ENCODE measurements at places on chromosomes 1 and 21.

DNA sequence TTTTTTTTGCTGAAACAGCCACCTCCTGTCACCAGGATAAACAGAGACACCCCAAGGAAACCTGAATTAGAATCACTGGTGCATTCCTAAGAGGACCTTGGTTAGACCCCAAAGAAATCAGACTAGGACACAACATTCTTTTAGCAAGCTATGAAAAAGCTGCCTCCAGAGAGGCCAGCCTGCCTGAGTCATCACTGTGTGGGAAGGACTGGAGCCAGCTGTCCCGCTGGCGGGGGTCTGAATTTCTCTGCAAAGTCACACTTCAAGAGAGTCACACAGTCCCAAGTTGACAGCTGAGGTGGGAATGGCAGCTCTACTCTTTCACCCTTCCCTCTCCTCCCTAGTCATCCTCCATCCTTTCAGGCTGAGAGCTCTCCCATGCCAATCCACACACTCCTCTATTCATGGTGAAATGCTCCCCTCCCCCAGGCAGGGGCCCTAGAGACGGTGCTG is 405.0 kb upstream of the POU3F1 start:
- no peak for DNase-seq

DNA sequence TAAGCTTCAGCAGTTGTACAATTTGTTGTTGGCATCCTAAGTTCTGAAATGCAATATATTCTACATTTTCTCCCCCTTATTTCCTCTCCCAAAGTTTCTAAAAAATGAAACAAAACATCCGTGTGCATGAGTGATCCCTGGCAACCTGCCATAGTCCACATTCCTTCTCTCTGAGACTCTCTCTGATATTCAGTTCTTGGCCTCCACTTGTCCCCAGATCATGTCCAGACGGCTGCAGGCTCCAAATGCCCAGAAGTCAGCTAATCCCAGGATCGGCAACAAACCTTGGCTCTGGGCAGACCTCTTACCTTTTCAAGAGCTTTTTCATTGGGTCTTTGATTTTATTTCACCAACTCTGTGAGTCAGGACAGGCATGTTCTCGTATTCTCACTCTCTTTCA is 187.8 kb downstream of the ETS2 start:
- DNase-seq, result no peak

- DNase-seq, result no peak
Observed at GRCh38 chr21:41504030-41504429, 3.9 kb downstream of the TMPRSS2 start.

DNA sequence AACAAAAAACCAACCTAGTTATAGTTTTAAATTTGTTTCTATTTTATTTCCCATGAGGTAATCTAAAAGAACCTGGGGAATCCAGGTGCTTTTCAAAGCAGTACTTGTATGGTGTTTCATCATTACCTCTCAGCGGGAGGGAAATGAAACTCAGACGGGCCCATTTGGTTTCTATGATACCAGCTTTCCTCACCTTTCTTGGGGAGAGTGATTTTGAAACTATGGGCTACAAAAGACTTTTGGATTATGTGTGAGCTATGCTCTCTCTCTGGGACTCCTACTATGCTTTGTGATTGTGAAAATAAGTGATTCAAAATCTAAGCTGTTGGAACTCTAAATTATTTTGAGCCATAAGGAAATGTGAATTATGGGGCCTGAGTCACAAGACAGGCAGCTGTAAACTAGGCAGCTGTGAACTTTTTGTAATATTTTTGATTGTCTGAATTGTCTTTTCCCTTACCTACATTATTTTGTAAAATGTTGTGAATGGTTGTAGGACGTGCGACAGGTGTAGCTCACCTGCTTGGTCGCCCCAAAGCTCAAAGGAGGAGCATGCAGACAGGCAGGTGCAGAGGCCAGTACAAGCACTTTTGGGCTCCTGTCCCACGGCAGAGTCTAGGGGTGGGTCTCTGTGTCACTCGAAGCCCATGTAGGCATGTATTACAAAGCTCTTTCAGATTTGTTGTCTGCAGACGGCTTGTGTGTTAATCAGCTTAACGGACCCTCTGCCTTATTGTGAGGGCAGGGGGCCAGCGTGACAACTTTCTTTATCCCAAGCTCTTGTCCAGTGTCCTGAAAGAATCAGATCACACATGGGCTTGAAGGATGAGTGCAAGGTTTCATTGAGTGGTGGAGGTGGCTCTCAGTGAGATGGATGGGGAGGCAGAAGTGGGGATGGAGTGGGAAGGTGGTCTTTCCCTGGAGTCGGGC is 64.8 kb upstream of the BACH1 start:
- DNase-seq, result no peak

DNA sequence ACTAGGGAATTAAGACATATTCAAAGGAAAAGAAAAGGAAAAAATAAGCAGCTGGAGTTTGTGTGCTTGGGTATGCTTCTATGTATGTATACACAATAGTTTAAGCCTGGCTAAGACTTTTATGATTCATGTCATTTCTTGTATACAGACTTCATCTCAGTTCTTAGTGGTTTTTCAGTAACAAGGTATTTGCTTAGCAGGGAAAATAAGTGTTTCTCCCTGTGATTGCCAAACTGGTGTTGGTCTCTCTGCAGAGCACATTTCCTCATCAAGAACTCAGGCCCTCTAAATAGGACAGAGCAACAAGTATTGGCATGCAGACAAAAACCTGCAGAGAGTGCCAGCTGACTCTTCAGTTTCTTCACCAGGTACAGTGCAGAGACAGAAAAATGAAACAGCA is 484.4 kb upstream of the ZRANB2 start:
- DNase-seq, result no peak

GRCh38 chr1:205256951-205257625 is 29.3 kb downstream of the TMCC2 start:
- no peak for DNase-seq

DNA sequence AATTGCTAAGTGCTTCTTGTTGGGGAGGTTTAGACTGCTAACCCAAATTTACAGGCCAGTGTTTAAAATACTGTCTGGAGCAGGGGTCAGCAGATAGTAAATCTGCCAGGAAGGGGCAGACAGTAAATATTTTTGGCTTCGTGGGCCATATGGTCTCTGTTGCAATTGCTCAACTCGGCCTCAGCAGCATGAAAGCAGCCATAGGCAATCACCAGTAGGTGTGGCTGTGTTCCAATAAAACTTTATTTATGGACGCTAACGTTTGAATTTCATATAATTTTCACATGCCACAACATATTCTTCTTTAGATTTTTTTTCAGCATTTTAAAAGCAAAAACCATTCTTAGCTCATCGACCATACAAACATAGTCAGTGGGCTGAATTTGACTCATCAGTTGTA is 172.7 kb downstream of the BRINP2 start:
- DNase-seq, result no peak

- no peak for DNase-seq
Observed at GRCh38 chr1:6471970-6472368, 6.0 kb upstream of the TNFRSF25 start.

Data from esophagus squamous epithelium (tissue), 5 donors.